Left kidney (tissue), 8 donors: ENCODE measurements at places on chromosomes 7 and 10.

GRCh38 chr7:123747620-123748141 lies 1.1 kb downstream of the WASL start:
- DNase-seq, result peak; percentile 74

GRCh38 chr10:52923520-52923919 lies 150.9 kb upstream of the MBL2 start:
- no peak for DNase-seq

DNA sequence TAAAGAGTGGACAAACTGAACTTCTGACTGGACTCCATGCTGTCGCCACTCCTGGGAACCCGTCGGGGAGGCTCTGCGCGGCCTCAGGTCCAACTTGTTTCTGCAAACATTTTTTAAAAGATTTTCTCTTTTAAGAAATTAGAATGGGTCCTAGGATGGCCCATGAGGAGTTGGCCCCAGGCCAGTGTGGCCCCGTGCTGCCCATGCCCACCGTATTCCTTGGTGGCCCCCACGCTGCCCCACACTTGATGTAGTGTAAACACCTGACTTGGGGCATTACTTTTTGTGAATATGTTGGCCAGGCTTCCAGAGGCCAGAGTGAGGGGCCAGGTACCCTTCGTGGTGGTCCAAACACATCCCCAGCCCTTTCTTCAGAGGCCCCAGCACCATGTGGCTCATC lies 19.3 kb downstream of the ZNF316 start:
- no peak for DNase-seq

DNA sequence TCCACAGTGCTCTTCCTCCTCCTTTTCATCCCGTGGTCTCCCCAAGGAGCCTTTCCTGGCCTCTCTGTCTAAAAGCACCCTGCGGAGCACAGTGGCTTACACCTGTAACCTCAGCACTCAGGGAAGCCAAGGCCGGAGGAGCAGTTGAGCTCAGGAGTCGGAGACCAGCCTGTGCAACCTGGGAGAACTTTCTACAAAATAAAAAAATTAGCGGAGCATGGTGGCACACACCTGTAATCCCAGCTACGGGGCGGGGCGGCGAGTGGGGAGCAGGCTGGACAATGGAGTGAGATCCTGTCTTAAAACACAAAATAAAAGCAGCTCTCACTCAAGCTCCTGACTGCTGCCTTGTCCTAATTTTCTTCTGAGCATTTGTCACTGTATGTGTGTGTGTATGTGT lies 1.4 kb upstream of the COBL start:
- no peak for DNase-seq

- no peak for DNase-seq
These were observed 49.4 kb downstream of the AKR1D1 start for GRCh38 chr7:138125598-138126111.

- no peak for DNase-seq
These were observed 1.1 kb downstream of the FZD9 start for GRCh38 chr7:73434701-73435069.

DNA sequence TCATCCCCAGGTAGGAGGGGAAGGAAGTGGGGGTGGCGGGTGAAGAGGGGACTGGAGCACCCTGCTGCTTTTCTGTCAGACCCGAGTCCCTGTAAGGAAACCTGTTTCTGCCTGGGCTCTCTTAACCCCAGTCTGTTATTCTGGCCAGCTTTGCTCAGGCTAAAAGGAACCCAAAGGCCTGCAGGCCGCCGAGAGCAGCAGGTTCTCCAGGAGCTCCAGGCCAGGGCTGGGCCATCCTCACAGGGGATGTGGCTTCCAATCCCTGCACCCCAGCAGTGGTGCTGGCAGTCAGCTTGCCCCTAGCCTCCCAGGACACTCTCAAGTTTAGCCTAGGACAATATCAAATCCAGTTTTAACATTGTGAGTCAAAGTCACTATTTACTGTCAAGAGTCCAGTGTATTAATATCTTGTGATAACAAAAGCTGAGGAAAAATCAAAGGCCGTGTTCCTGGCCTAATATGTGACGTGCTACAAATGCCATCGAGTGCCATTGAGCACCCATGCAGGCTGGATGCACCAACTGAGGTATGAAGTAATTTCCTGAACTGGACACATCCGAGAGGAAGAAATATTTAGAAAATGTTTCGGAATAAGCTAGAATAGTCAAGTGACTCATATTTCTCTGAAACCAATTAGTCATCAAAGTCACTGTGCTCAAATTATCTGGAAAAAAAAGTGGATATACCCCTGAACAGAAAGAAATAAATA lies 7.0 kb downstream of the PKD1L1 start:
- no peak for DNase-seq

DNA sequence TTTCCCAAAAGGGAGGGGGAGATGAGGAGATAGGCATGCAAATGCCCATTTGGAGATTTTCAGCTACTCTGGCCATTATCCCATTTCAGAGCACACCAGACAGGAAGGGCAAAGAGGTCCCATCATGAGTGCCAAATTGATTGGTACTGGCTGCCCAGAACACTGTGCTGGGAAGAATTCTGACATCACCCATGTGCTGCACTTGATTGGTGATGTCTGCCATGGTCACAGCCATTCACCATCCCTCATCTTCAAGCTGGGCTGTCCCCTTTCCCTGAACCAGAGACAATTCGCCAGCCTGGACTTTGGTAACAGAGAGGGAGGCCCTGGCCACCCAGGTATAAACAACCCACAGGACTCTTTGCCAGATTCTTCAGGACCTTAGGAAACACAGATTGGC lies 23.2 kb upstream of the RADIL start:
- DNase-seq, result no peak

GRCh38 chr7:117190104-117190503 lies 132.8 kb downstream of the WNT2 start:
- DNase-seq, result no peak

DNA sequence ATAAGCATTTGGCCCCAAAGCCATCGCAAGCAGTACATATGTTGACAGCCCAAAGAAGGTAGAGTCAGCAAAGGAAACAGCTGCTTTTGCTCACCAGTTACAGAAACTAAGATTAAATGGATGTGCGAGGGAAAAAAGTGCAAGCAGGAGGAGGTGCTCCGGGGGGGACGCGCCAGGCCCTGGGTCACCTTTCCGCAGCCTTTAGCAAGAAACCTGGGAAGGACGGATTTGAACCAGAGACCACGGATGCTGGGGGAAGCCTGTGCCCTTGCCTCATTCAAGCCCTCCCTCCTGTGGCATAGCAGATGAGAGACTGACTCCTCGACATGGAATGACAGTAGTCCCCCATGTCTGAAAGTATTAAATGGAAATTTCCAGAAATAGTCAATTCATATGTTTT lies 405.6 kb upstream of the PRKCQ start:
- no peak for DNase-seq

GRCh38 chr7:48481235-48481634 lies 310.0 kb downstream of the ABCA13 start:
- DNase-seq, result no peak

DNA sequence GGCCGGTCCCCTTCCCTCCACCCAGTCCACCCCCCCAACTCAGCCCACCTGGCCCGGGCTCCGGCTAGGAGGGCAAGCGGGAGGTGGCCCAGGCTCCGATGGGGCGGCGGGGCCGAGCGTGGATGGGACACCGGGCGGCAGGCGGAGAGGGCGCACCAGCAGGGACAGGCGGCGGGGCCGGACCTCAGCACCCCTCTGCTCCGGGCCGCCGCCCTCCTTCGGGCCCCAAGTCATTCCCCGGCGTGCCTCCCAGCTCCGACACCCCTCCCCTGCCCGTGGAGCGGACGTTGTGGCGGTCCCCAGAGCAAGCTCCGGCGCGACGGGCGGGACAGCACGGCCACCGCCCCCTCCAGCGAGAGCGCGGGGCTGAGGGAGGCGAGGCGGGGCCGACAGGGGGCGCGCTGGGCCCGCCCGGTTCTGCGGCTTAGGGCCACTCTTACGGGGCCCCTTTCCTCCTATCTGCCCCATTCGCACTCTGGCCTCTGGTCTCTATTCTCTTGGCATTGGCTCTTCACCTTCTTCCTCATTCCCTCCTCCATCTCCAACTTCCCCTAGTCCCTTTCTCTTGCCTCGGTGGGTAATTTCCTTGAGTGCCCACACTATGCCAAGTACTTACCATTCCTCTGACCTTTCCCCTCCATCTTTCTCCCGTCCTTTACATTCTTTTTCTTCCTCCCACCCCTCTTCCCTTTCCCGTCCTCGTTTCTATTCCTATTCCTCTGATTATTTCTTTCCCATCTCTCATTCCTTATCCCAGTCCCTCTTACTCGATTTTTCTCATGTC lies 701 bp upstream of the GBX1 start:
- DNase-seq, result no peak

DNA sequence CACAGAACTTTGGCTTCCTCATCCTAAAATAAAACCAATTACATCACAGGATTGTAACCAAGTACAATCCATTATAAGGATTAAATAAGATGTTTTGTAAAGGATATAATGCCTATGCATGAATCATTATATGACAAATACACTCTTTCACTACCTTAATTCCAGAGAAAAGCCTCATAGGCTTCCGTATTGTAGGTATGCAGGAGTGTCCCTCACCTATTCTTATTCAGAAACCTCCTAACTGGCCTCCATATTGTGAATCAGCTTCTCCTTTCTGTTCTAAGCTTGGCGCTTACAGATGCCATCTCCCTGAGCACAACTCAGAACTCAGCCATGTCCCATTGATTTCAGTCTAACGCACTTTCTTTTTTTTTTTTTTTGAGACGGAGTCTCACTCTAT lies 69.6 kb upstream of the CAPZA2 start:
- no peak for DNase-seq

DNA sequence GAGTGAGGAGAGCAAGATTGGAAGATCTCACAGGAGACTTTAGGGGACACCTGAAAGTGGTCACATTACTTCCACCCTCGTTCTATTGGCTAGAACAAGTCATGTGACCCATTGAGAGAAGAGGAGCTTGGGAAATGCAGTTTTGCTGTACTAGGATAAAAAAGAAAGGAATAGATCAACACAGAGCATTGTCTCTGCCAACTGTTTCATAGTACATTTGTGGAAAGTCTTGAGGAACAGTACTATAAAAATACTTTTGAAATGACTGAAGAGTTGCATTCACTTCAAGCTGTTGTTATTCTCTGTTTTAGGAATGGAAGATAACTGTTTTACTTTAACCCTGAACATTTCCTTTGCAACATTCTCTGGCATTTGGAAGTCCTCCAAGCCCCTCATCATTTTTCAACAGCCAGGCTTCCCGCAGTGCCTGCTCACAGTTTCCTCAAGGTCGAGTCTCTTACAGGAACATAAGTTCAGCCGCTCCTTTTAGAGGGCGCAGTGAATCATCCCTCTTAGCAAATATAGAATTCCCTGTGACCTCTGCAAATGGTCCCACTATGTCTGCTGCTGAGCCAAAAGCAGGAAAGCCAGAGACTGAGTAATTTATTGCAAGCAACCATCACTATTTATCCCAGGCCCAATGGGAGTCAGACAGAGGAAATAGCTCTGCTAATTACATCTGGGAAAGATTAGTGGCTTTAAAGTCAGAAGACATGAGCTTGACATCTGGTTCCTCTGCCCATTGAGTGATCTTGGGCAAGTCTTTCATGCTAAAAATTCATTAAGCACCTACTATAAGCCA lies 40.7 kb downstream of the MRPL32 start:
- peak; percentile 74 for DNase-seq

GRCh38 chr7:128005117-128005516 lies 26.1 kb downstream of the LRRC4 start:
- DNase-seq, result no peak

DNA sequence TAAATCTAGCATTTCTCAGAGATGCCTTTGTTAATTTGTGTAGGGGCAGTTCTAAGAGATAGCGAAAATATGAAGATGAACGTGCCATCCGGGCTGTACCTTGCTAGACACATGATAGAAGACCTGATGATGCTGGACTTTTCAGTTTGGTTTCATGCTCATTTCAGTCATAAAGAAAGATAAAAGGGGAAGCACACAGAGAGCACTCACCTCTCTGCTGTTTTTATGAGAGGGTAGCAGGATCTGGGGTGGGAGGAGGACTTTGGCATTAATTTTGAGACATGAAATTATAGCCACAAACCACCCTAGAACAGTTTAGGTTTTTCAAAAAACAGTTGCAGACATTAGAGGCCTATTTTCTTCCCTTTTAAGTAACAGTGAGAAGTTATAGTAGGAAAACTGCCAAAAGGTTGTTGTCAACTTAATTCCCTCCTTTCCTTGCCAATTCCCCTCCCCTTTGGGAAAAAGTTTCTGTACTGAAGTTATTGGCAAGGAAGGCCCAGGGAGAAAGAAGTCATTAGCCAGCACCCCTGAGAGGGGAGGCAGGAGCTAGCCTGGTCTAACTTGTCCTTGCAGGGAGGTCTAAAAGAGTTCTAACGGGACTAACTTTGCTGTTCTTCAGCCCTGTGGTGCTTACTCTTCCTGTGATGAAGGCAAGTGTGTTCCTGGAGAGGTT lies 2.6 kb downstream of the ST7 start:
- DNase-seq, result no peak

GRCh38 chr10:95260397-95260881 lies 30.4 kb downstream of the PDLIM1 start:
- DNase-seq, result no peak
